ENCODE measurements at places on chromosomes 3 and 15.

GRCh38 chr3:13687517-13687943, 138.6 kb downstream of the FBLN2 start:
- no peak for DNase-seq

DNA sequence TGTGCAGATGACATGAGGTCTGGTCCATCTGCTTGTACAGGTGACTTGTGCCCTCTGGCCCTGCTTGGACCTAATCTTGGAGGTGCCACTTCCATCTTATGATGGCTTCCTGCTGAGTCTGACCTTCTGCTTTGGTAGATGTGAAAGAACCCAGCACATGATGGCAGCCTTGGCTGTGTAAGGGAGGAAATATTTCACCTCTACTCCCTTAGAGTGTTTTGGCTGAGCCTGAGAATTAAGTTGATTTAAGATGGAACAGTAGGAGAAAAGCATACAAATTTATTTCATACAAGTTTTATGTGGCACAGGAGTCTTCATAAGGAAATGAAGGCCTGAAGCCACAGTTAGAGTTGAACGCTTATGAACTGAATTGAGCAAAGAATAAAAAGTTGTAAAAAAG, 27.6 kb upstream of the CDCP1 start:
- DNase-seq: no peak

DNA sequence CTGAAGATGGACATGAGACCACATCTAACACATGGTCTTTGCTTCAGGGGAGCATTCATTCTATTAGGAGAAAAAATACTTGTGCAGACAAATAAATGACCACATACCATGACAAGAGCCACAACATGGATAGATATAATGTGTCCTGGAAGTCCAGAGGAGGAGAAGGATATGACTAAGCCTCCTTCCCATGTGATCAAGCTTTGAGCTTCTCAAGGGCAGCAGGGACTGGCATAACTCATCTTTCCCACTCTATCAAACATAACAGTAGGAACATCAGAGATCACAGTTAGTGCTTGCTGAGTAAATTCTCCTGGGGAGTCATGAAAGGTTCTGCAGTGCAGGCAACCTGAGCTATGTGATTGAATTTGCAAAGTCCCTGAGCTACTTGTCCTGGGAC, 86.0 kb upstream of the LPP start:
- peak; percentile 75 for DNase-seq

- DNase-seq: peak; percentile 66
These were observed 329.3 kb upstream of the THBS1 start for GRCh38 chr15:39251413-39252133.

DNA sequence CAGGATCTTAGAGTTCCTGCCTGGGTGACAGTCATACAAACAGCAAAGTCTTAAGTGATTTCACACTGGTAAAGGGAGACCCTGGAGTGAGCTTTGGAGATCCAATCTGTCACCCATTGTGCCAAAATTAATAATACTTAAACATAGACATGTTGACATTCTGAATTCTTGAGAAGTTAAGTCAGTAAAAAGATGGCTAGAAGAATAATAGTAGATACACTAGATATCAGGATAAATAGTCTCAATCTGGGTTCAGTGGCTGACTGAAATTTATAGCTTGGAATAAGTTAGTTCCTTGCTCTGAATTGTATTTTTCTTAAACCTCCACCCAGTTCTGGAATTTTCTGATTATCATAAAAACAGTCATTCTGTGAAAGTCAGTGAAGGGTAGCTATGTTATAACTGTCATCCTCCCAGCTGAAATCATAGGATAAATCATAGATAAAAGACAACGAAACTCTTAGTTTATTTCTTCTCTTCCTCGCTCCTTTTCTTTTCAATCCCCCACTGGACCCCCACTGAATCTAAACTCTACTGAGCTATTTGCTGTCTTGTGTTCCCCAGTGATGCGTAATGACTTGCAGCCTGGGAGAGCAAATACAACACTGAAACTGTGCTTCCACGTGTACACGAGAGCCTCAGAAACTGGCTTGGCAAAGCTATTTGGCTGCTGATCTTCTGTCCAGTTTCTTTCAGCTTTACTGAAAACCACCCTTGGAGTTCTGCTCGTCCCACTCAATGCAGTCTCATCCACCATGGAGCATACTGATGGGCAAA, 175.4 kb upstream of the TP63 start:
- no peak for DNase-seq
